ENCODE measurements at places on chromosomes 6 and 20.
A peak's percentile ranks its signal among the peaks of the same experiment; 100 is the strongest.

DNA sequence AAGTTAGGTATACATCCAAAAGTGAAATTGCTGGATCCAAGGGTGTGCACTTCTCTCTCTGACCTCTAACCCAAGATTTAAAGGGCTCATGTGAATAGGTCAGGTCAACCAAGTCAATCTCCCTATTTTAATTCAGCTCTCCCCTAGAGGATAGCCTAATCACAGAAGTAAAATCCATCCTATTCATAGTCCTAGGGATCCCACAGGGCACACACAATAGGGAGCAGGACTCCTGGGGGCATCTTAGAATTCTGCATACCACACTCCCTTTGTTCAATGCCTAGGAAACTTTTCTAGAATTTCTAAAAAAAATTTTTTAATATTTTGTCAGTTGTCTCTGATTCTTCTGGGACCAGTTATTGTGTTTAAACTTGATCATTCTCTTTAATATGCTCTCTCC, 35.1 kb downstream of the CST9L start:
- DNase-seq: no peak

DNA sequence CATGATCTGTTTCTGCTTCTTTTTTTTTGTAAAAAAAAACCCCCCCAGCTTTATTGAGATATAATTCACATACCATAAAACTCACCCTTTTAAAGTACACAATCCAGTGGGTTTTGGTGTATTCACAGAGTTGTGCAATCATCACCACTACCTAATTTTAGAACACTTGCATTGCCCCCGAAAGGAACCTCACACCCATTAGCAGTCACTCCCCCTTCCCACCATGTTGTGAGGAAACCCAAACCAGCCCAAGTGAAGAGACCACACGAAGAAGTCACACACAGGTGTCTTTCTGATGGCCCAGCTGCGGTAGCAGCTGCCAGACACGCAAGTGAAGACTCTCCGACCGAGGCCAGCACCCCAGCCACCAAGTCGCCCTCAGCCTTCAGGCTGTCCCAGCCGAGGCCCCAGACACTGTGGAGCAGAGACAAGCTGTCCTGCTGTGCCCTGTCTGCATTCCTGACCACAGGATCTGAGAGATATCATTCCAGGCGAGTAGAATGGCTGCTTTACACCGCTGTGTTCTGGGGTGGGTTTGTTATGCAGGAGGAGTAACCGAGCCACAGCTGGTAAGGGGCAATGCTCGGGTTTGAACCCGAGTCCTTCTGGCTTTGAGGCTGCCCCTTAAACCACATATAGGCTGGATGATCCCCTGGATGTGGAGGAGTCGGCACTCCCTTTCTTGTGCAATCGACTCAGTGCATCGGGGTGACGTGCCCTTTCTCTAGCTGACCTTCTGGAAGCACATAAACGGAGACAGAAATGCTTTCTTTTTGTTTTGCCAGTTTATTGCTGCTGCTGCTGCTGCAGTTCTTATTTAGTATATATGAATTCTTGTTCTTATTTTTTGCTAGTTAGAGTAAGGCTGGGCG, 59.1 kb upstream of the PTPN1 start:
- DNase-seq: no peak

DNA sequence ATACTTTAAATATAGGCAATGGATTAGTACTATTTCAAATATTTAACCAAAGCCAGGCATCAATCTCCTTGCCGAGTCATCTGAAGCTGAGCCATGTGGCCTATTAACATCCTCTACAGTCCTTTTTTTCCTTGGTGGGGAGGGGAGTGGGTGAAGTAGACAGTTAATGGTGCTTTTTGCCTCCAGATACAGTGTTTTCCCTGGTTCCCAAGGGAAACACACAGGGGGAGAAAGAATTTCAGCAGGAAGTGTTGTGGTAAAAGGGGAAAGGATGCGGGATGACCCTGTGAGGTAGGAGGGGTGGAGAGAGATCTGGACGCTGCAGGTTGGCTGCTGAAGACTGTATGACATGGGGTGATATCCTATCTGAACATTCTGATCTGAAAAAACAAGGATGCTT, 9.6 kb downstream of the CLDN20 start:
- DNase-seq: no peak

DNA sequence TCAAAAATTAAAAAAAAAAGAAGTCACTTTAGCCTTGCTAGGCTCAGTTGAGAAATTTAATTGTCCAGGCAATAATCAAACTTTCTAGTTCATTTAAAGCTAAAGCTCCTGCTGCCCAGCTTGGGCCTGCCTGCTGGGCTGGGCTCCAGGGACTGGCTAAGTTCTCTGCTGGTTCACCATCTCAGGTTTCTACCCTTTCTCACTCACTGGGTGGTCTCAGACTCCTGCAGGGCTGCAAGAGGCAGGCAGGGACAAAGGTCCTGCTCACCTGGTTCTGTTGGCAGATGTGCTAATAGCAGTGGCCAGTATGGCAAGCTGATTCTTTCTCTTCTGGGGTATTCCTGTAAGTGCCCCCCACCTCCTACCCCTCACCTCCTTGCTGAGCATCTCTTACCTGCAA, 21.2 kb upstream of the RTF2 start:
- no peak for DNase-seq

DNA sequence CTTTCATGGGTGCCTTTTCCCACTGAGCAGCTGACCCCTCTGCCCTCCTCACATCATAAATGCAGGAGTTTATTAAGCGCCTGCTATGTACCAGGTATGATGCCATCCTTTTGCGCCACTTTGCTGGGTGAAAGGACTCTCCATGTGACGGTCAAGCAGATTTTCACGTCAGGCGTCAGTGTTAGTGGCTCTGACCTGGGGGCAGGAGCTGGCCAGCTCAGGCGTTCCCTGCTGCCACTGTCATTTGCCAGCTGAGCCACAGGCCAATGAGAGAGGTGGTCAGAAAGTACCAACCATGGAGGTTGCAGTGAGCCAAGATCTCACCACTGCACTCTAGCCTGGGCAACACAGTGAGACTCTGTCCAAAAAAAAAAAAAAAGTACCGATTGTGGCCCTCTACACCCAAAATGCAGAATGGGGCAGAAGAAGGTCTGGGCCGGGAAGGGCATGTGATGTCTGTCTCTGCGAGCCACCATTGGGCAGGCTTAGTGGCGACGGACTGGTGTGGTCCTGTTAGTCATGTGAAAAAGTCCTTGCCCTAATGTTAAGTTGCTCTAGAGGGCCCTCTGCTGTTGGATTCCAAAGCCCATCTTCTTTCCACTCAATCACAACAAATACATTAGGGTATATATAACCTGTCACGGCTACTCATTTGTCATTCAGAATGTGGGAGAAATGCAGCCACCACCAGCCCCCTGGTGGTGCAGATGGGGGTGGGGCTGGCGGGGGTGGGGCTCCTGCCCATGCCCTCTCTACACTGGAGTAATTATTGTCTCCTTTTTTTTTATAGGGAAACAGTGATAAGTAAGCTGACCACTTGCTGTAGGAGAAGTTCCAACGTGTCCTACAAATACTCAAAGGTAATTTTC, 18.4 kb upstream of the SLC22A1 start:
- DNase-seq: no peak

- no peak for DNase-seq
Measured at GRCh38 chr20:10467681-10468339, 32.7 kb downstream of the SLX4IP start.

GRCh38 chr6:170583756-170584180, 669 bp downstream of the PDCD2 start:
- DNase-seq: no peak

GRCh38 chr6:41687501-41688175, 47.8 kb downstream of the TFEB start:
- no peak for DNase-seq

DNA sequence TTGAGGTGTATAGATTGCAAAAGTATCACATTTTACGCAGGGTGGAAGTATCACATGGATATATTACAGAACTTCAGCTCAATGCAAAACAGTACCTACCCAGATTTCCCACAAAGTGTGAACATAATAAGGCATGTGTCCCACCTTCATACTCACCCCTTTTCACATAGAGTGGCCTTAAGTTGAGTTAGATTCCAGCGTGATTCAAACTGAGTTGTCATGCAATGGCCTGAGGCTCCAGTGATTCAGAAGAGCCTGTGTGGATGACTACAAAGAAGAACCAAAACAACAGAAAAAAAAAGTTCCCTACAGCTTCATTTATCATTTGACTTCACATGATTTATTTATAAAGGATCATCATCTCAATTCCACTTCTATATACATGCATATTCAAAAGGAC, 309.7 kb downstream of the SLC35F1 start:
- DNase-seq: no peak

- no peak for DNase-seq
Measured at GRCh38 chr6:28634761-28635546, 109.3 kb downstream of the GPX5 start.

GRCh38 chr6:159979136-159979874, 10.4 kb downstream of the IGF2R start:
- peak; percentile 43 for DNase-seq

Data from activated T-helper 1 cell treated with Interleukin-2 at 50 U/mL for 16 hours (primary cell).